ENCODE measurements at places on chromosomes 5 and 9. TPM values are rescaled to one million over a fixed set of nuclear protein-coding genes. Genes with fewer than 3 reads are reported as not detected.

The DMRT2 gene
- polyA plus RNA-seq, result 0.07 TPM

The SCGB3A2 gene
- polyA plus RNA-seq, result not detected

The SH3RF2 gene
- polyA plus RNA-seq, result 22.4 TPM

The CD72 gene
- polyA plus RNA-seq, result 7.7 TPM

The ENTPD8 gene
- polyA plus RNA-seq, result 3.9 TPM

The C1QTNF2 gene
- polyA plus RNA-seq, result 0.27 TPM

The CDC25C gene
- polyA plus RNA-seq, result not detected

The DRD1 gene
- polyA plus RNA-seq, result 0.21 TPM

The AJM1 gene
- polyA plus RNA-seq, result 9.0 TPM

The CDKN2B-AS1 gene
- polyA plus RNA-seq, result 0.92 TPM

The KCTD16 gene
- 0.99 TPM for polyA plus RNA-seq

The SETD9 gene
- polyA plus RNA-seq, result 7.1 TPM

The TENT4A gene
- polyA plus RNA-seq, result 8.3 TPM

The DAB2IP gene
- 27.9 TPM for polyA plus RNA-seq

The LRRC70 gene
- 3.5 TPM for polyA plus RNA-seq

The CBY3 gene
- polyA plus RNA-seq, result not detected

The TAS2R1 gene
- not detected for polyA plus RNA-seq

The ZDHHC11 gene
- 18.1 TPM for polyA plus RNA-seq

The INSL4 gene
- polyA plus RNA-seq, result not detected
